ENCODE measurements at places on chromosomes 5 and 9.

DNA sequence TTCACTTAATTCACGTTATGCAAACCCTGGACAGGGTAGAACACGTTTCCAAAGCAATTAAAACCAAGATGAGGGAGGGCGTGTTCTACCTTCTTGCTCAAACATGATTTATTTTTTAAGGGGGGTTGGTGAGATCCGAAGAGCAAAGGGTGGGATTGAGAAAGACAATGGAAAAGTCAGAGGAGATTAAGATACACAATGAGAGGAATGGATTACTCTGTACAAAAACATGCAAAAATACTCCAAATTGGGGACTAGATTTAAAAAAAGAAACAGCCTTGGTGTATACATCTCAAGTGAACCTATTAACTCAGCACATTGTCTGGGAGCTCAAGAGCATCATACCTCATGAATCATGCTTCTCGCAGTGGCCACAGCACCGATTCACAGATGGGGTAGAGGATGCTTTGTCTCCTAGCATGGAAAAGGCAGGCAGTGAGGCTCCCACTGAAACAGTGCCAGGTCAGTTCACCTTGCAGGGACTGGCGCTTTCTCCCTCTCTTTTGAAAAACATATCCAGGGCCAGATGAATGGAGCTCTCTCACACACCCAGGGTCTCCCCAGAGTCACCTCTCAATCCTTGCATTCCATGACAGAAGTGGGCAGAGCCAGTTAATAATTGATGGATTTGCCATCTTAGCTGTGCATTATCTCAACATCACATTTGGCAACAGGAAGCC is 459.7 kb downstream of the BNC2 start:
- H3K4me1 ChIP-seq: no peaks in the 10 kb centered on the region
- H3K27ac ChIP-seq: no peak overlapping the region
- H3K36me3 ChIP-seq: no peaks in the 10 kb centered on the region
- no peaks in the 10 kb centered on the region for H3K27me3 ChIP-seq

- H3K27ac ChIP-seq: no peak overlapping the region
- H3K4me3 ChIP-seq: no peak overlapping the region
- no peak for DNase-seq
Measured at GRCh38 chr9:99269416-99269815, 47.3 kb downstream of the SEC61B start.

- DNase-seq: no peak
- H3K27me3 ChIP-seq: no peaks in the 10 kb centered on the region
- H3K4me1 ChIP-seq: no peaks in the 10 kb centered on the region
- H3K36me3 ChIP-seq: no peaks in the 10 kb centered on the region
- H3K27ac ChIP-seq: no peak overlapping the region
Measured at GRCh38 chr9:70618784-70619183, 204.3 kb upstream of the KLF9 start.

GRCh38 chr9:135971111-135971766 is 10.1 kb upstream of the UBAC1 start:
- peaks cover 16% of the 10 kb centered on the region for H3K27me3 ChIP-seq
- H3K36me3 ChIP-seq: peaks cover 11% of the 10 kb centered on the region
- no peak overlapping the region for H3K27ac ChIP-seq

- no peak for DNase-seq
- H3K27ac ChIP-seq: no peak overlapping the region
- H3K4me3 ChIP-seq: no peak overlapping the region
Measured at GRCh38 chr5:16565118-16565517, 51.7 kb downstream of the RETREG1 start.

DNA sequence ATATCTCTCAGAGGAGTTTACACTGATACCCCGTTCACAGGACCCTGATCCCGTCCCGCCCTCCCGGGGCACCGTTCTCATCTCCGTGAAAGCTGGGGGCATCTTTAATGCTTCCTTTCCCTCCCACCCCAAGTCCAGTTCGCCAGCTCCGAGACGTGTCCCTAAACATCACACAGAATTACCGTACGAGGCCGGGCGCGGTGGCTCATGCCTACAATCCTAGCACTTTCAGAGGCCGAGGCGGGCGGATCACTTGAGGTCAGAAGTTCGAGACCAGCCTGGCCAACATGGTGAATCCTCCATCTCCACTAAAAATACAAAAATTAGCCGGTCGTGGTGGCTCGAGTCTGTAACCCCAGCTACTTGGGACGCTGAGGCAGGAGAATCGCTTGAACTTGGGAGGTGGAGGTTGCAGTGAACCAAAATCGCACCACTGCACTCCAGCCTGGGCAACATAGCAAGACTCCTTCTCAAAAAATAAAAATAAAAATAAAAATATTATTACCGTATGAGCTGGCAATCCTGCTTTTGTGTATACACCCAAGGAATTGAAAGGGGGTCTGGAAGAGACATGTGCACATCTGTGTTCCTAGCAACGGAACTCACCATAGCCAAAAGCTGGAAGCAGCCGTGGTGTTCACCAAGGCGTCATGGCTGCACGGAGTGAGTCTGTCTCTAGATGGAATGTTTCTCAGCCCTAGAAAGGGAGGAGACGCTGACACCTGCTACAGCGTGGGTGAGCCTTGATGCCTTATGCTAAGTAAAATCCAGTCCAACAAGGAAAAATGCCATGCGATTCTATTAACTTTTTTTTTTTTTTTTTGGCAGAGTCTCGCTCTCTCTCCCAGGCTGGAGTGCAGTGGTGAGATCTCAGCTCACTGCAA is 1.2 kb upstream of the ABO start:
- no peaks in the 10 kb centered on the region for H3K4me1 ChIP-seq
- H3K4me3 ChIP-seq: no peak overlapping the region
- no peak for DNase-seq
- no peak overlapping the region for H3K27ac ChIP-seq
- H3K36me3 ChIP-seq: no peaks in the 10 kb centered on the region

DNA sequence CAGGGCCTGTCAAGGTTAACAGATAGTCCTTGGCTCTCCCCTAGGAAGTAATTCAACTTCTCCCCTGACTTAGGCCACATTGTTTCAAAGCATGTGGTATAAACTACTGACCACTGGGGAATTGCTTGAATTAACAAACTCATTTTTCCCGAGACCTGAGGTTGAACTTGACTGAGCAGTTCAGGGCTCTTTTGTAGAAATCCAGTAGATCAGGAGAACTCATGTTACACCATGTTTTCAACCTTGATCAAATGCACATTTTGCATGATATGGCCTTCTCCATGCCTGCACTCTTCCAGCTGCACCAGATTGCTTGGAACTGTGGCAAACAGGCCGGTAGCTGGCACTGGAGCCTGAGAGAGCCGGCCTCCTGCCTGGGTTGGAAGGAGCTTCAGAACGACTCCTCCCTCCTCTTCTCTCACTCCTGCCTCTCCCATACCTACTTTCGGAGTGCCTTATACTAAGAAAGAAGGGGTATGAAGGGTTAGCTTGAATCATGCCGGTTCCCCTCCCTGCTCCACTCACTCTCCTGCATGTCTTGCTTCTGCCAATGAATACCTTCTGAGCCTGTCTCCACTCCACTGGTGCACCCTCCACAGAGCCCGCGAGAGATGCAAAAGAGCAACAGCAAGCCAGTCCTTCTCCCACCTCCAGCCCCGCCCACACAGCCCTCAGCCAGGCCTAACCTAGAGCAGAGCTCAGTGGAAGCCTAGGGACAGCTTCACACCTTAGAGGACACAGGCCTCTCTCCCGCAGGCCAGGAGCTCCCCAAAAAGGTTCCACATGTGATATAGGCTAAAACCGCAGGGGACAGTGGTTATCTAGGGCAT is 159.4 kb downstream of the MACROH2A1 start:
- no peak overlapping the region for H3K27ac ChIP-seq
- no peak for DNase-seq
- no peaks in the 10 kb centered on the region for H3K36me3 ChIP-seq
- no peak overlapping the region for H3K4me3 ChIP-seq
- no peaks in the 10 kb centered on the region for H3K4me1 ChIP-seq

DNA sequence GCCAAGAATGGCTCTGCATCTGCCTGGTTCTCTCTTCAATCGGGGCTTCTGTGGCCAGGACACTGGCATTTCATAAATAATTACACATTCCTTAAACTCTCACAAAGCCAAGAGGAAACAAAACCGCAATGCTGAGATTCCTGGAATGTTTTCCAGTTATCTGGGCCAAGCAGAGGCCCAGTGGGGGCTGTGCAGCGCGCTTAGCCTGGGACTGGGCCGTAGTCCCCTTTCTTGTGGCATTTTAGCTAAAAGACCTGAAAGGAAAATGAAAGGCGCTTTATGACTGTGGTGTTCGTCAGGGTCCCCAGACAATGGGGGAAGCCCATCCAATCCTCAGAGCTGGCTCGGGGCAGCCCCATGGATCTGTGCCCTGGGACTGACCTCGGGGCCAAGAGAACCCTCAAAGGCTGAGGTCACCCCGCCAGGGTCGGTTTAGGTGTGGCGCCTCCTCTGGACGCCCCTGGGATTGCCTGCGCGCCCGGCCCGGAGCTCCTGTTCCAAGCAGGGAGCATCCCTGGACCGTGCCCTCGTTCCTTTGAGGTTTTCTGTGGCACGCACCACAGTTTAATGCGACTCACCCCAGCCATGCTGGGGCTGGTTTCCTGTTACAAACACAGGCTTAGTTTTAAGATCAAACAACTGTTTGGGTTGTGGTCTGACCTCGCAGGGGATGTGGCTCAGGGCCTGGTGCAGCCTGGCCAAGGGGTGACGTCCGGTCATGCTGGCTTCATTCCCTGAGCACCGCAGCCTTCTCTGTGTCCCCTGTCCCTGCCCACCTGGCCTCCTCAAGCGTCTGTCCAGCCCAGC is 51.5 kb upstream of the NKD2 start:
- H3K4me3 ChIP-seq: peak overlapping the region; percentile 27
- peak overlapping the region; percentile 18 for H3K27ac ChIP-seq

- no peaks in the 10 kb centered on the region for H3K27me3 ChIP-seq
- DNase-seq: no peak
- H3K36me3 ChIP-seq: no peaks in the 10 kb centered on the region
- H3K4me3 ChIP-seq: no peak overlapping the region
Measured at GRCh38 chr9:106891286-106891685, 28.3 kb downstream of the ZNF462 start.

DNA sequence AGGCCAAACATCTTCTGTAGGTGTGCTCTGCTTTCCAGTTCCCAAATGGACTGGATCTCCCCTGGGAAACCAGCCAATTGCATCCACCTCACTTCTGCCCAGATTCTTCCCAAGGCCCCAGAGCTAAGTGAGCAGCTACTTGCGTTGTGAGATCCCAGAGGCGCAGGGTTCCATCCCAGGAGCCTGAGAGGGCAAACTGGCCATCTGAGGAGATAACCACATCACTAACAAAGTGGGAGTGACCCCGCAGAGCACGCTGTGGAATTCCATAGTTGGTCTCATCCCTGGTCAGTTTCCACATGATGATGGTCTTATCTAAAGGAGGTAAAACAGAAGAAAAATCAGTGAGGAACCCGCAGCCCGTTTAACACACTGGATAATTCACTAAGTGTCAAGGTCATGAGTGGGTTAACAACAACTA is 1.7 kb downstream of the RACK1 start:
- DNase-seq: no peak
- H3K4me1 ChIP-seq: peaks cover 62% of the 10 kb centered on the region
- H3K27ac ChIP-seq: peak overlapping the region; percentile 98
- no peaks in the 10 kb centered on the region for H3K27me3 ChIP-seq

GRCh38 chr9:98850851-98851729 is 43.6 kb downstream of the GALNT12 start:
- peaks cover 4% of the 10 kb centered on the region for H3K4me1 ChIP-seq
- H3K36me3 ChIP-seq: peaks cover 4% of the 10 kb centered on the region
- H3K4me3 ChIP-seq: no peak overlapping the region

GRCh38 chr5:61402970-61403900 is 71.2 kb downstream of the ZSWIM6 start:
- no peaks in the 10 kb centered on the region for H3K27me3 ChIP-seq
- no peak for DNase-seq
- H3K27ac ChIP-seq: no peak overlapping the region
- peaks cover 4% of the 10 kb centered on the region for H3K36me3 ChIP-seq
- H3K4me3 ChIP-seq: no peak overlapping the region
- H3K4me1 ChIP-seq: peaks cover 28% of the 10 kb centered on the region

DNA sequence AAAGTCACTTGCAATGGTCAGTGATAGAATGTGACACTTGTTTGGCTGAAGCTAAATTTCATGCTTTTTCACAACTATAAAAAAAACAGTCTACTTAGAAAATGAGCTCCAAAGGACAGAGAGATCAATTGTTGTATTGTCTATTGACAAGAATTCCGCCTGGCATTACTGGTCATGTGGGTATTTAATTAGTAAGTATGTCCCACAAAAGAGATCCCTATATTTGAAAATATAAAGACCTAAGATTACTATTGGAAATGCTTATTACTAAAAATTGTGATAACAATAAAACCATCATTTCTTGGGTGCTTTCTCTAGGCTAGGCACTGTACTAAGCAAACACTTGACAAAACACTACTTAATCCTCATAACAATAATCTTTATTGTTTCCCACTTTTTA is 745.2 kb upstream of the C9orf72 start:
- no peak overlapping the region for H3K27ac ChIP-seq
- no peak overlapping the region for H3K4me3 ChIP-seq

- DNase-seq: no peak
- no peak overlapping the region for H3K4me3 ChIP-seq
- H3K27ac ChIP-seq: no peak overlapping the region
- H3K27me3 ChIP-seq: no peaks in the 10 kb centered on the region
Measured at GRCh38 chr9:111961575-111961974, 65.0 kb downstream of the UGCG start.

GRCh38 chr9:87350915-87351314 is 146.8 kb upstream of the DAPK1 start:
- no peak for DNase-seq
- H3K4me3 ChIP-seq: no peak overlapping the region
- no peaks in the 10 kb centered on the region for H3K36me3 ChIP-seq
- H3K27ac ChIP-seq: no peak overlapping the region
- no peaks in the 10 kb centered on the region for H3K4me1 ChIP-seq

DNA sequence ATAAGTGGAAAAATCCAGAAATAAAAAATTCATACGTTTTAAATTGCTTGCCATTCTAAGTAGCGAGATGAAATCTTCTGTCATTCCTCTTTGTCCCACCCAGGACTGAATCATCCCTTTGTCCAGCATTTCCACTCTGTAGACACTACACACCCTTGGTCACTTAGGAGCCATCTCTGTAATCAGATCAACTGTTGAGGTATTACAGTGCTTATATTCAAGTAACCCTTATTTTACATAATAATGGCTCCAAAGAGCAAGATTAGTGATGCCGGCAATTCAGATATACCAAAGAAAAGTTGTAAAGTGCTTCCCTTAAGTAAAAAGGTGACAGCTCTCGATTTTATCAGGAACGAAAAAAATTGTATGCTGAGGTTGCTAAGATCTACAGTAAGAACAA is 60.4 kb downstream of the TRIM36 start:
- no peak overlapping the region for H3K4me3 ChIP-seq
- no peak for DNase-seq
- H3K36me3 ChIP-seq: no peaks in the 10 kb centered on the region

- no peaks in the 10 kb centered on the region for H3K4me1 ChIP-seq
- H3K36me3 ChIP-seq: no peaks in the 10 kb centered on the region
- H3K27ac ChIP-seq: no peak overlapping the region
Measured at GRCh38 chr9:115213818-115214334, 95.9 kb upstream of the TNC start.

GRCh38 chr9:88833946-88834345 is 157.3 kb upstream of the S1PR3 start:
- H3K4me1 ChIP-seq: peaks cover 17% of the 10 kb centered on the region
- H3K4me3 ChIP-seq: no peak overlapping the region
- no peak overlapping the region for H3K27ac ChIP-seq
- DNase-seq: no peak
